Fibroblast of lung (primary cell): ENCODE measurements at places on chromosomes 3 and 15.

DNA sequence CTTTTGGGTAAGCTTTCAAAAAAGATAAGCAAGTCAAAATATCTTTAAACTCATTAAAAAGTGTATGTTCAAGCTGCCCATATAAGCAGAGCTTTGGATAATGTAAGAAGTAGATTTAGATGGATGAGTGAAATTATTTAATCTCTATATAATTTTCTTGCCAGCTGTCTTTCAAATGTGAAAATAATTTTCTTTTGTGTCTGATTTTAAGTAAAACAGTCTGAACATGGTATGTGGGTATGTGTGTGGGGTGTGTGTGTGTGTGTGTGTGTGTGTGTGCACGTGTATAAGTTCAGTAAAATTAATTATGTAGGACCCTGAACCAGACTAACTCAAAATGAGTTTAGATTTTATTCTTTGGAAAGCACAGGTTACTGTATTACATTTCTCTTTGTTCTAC lies 155.2 kb upstream of the CGNL1 start:
- DNase-seq, result peak; percentile 39

- DNase-seq, result peak; percentile 5
Observed at GRCh38 chr3:94862703-94863102, 799.8 kb downstream of the NSUN3 start.

DNA sequence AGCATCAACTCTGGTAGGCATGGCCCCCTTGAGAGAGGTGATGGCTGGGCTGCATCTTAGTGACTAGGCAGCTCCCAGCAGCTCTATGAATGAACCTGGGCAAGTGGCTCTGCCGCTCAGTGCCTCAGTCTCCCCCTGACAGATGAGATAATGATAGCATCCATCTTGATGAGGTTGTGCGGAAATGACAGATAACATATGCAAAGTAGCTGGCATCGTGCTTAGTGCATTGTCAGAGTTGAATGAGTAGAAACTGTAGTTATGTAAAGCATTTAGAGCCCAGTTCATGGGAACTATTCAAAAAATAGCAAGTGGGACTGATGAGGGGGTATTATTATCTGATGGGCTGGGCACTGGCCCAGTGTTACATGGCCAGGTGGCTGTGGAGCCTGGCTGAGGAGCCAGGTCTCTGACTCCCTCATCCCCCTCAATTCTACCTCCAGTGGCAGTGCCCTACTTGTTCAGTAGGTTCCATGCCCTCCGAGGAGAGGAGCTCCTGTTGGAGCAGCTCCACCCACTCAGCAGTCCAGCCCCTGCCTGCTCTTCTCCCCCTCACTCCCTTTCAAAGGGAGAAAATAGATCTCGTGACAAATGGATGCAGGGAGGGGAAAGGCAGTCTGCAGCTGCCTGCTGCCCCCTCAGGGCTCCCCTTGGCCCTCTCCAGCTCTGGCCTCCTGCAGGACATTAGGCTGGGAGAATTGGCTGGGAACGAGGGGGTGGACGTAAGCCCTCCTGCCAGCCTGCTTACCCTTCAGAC lies 6.6 kb downstream of the PRKCD start:
- peak; percentile 22 for DNase-seq

GRCh38 chr15:101126618-101127505 lies 125.0 kb downstream of the CHSY1 start:
- DNase-seq, result peak; percentile 69

DNA sequence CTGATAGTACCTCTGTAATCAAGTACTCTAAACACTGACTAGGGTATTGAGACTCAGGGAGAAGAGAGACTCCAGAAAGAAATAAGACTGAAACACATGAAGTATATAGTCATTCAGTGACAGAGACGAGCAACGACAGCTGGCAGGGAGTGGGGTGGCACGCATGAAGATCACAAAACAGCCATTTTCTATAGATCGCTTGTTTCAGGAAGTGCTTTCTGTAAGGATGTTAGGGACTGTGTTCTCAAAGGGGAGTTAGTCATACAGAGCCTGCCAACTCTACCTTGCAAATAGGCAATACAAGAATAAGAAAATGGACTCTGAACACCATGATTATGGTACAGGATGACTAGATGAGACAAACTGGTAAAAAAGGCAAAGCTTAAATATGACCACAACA lies 139.5 kb downstream of the TBL1XR1 start:
- peak; percentile 35 for DNase-seq

DNA sequence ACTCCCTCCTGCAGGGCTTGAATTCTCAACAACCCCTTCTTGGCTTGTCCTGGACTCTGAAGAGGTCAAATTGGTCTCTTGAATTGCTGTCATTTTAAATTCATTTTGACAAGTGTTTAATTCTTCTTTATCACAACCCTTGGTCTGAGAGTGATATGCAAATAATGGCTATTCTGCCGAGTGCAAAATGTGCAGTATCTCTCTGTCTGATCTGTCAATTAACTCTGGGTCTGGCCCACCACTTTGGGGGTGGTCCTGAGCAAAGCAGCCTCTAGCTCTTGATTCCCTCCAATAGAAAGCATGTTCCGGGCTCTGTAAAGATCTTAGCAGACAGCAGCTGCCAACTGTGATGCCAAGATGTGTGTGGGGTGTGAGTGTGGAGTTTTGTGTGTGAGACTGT lies 2.2 kb upstream of the IGDCC3 start:
- no peak for DNase-seq

- DNase-seq, result no peak
Observed at GRCh38 chr3:132879656-132880055, 157.4 kb upstream of the NPHP3 start.

DNA sequence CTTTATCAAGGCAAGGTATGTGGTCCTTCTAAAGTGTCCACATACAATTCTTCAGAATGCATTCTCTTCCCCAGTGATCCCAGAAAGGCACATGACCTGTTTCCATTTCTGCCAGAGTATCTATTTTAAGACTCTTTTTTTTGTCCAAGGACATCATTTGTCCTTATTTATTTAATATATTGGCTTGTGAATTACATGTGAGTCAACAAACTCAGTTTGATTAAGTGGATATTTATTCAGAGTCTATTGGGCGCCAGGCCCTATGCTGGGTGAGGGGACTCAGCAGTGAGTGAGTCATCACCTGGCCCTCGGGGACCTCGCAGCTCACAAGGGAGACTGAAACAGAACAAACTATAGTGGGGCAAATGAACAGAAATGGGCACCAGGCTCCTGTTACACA lies 136.8 kb downstream of the SNRK start:
- peak; percentile 81 for DNase-seq

- DNase-seq, result no peak
Observed at GRCh38 chr15:90583471-90584252, 53.9 kb downstream of the CRTC3 start.

GRCh38 chr3:192851821-192852372 lies 65.8 kb downstream of the MB21D2 start:
- DNase-seq, result peak; percentile 80

GRCh38 chr3:97009427-97010019 lies 195.1 kb downstream of the EPHA6 start:
- no peak for DNase-seq

DNA sequence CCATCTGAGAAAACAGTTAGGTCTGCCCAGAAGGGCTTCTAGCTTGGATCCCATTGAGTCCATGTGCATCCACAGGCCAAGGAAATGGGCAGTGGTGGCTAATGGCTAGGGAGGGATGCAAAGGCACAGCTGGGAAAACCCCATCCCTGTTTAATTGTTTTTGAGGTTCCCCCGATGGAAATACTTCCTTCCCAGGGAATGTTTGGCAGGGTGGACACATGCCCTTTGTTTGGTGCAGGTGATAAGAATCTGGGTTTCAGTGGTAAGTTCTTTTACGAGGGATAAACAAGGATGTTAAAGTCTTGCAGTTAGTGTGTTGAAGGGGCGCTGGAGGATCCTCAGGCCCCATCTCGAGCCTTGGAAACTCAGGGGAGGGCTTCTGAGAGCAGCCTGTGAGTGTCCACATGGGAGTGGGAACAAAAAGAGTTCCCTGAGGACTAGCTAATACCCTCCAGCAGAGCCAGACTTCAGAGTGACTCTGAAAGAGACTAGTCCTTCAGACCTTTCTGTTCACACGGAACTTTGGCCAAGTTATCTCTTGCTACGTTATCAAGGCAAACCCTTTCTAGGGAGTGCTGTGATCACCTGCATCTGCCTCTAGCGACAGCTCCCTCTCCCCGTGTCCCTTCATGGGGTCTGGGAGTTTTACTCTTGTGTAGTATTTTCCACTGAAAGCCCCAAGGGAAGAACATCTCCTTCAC lies 17.4 kb downstream of the PTPRG start:
- no peak for DNase-seq

DNA sequence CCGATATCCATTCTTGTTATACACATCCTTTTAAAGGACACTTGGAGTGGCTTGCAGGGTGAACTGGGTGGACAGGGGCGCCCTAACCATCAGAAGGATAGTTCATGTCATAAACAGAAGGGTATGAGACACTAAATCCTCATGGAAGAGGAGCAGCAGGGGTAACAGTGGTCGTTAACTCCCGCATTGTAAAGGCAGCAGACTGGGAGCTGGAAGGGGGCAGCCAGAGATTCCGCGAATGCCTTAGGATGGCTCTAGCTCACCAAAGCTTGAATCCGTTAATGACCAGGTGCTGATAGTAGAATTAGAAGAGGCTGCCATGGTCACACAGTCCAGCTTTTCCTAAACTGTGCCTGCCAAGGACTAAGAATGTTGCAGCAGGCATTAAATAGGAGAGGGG lies 85.2 kb upstream of the ANKRD34C start:
- DNase-seq, result no peak

- peak; percentile 54 for DNase-seq
Observed at GRCh38 chr3:126845920-126846715, 136.8 kb upstream of the PLXNA1 start.

DNA sequence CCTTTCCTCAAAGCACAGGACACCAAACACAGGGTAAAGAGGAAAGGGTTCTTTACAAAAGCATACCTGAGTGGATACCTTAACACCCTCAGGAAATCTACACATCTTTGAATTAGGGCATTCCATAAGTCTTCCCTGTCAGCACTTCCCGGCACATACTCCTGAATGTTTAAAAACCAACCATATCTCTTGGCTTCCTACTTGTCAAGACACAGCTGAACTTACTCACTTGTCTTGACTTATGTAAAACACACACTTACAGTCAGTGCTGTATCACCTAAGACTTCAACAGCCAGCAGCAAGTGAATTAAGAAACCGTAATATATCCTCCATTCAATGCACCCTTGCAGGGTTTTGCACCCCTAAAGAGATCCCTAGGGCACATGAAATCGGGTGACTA lies 17.5 kb downstream of the IL1RAP start:
- DNase-seq, result peak; percentile 51
